ENCODE measurements at places on chromosomes 2 and 18.
A peak's percentile ranks its signal among the peaks of the same experiment; 100 is the strongest.

DNA sequence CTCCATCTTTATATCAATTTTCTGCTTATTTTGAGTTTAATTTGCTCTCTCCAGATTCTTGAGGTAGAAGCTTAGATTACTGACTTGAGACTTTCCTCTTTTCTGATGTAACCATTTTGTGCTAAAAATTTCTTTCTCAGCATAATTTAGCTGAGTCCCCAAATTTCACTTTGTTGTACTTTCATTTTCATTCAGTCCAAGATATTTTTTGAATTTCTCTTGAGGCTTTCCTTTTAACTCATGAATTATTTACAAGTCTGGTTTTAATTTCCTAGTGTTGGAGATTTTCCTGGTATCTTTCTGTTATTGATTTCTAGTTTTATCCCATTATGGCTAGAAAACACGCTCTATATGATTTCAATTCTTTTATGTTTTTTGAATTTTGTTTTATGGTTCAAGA is 144.7 kb upstream of the PGAP1 start:
- DNase-seq = no peak

- DNase-seq = no peak
These were observed 150.1 kb upstream of the DLGAP1 start for GRCh38 chr18:4605212-4605611.

GRCh38 chr2:3873899-3874298 is 170.5 kb downstream of the DCDC2C start:
- DNase-seq = no peak

- DNase-seq = no peak
These were observed 6.0 kb downstream of the SCG2 start for GRCh38 chr2:223596208-223596607.

GRCh38 chr2:196988639-196989038 is 62.1 kb upstream of the PGAP1 start:
- no peak for DNase-seq

GRCh38 chr2:19461504-19462255 is 103.3 kb upstream of the OSR1 start:
- no peak for DNase-seq

GRCh38 chr2:1969701-1970015 is 225.3 kb upstream of the PXDN start:
- no peak for DNase-seq

GRCh38 chr2:239192975-239193374 is 207.8 kb downstream of the HDAC4 start:
- no peak for DNase-seq

GRCh38 chr2:19347619-19348562 is 10.5 kb downstream of the OSR1 start:
- DNase-seq = peak; percentile 85

- peak; percentile 73 for DNase-seq
These were observed 226.0 kb downstream of the AGPS start for GRCh38 chr2:177618255-177619253.

DNA sequence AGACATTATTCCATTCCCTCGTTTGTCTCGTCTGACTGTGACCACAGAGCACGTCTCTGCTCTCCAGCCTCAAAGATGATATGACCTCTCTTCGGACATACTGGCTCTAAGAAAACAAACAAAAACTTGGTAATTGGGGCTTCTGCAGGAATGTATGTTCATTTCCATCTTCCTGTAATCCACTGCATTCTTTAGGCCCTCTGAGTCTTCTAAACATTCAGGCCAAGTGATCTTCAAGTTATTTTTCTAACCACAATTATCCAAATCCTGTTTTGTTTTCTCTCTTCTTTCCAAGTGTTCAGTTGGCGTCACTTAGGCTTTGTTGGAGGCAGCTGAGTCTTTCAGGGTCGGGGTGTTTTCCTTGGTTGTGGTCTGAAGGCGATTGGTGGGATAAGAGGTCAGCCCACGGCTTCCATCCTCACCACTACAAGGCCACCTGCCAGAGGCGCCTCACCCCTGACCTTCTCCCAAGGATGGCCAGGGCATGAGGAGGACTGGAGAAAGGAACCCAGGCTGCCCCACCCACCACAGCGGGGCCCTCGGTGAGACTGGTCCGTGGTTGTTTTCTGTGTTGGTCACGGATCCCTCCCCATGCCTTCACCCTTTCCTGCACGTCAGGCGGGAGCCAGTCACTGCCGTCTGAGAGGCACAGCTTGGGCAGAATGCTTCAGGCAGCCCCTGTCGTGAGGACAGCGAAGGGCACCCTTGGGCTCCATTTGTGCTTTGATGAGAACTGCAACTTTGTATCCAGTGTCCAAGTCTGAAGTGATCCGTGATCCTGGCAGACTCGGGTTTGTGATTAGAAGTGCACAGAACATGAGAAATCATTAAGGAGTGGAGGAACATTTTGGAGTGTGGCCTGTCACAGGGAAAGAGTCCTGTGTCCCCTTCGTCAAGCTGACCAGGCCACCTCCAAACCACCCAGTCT is 88.6 kb upstream of the FHL2 start:
- no peak for DNase-seq

DNA sequence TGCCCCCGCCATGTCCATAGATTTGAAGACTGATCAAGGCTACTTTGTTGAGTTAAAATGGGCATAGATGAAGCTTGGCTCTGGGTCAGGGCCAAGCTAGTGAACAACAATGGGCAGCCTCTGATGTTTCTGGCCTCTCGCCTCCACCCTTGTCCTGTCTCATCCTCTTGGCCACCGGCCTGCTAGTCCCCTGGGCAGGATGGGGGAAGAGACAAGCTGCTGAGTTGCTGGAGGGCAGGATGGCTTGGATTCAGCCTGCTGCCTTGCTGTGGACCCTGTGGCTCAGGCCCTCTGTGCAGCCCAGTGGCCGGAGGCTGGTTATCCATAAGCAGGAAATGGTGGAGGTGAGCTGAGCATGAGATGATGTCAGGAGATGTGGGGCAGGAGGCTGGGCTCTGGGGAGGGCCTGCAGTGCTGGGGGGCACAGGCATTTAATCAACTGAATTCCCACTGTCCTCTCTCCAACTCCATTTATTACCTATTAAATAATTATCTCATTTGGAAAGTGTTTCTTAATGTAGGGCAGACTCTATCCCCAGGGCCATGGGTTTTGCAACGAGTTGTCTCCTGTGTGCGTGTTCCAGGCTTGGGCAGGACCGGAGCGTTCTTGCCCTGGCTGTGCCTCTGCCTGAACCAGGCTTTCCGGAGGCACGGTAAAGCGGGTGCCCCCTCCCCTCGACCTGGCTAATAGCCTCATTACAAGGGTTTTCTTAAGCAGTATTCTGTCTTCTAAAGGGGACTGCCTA is 122.9 kb downstream of the GLI2 start:
- DNase-seq = no peak

DNA sequence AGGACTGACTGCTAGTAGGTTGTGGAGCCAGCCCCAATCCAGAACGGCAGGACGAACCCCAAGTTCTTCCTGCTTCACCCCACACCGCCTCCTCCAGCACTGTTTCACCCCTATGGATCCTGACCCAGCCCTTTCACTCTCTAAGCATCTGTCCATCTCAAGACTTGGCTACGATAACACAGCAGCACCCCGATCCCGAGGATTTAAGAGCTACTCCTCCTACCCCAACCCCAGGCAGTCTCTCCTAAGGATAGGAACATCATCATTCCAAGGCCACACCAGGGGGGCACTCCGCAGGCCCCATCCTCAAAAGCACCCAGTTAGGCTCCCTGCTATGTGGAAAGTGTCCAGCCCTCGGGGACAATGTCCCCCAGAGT is 645 bp downstream of the KCTD18 start:
- no peak for DNase-seq

DNA sequence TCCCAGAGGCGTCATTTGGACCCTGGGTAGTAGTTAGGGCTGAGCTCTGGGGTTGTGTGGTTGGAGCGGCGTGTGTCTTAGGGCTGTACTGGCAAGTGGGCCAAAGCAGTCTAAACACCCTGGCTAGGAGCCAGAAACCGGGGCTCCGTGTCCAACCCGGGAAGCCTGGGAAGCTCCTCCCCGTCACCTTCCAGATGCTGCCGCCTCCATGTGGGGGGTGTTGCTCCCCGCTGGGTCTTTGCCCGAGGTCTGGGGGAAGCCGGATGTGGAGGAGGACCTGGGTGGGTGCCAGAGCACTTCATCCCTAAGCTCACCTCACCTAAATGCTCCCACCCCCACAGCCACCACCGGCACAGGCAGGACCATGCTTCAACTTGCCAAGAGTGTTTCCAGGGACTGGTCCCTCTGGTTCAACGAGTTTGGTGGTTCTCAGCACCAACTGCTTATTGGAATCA is 25.4 kb downstream of the TET3 start:
- DNase-seq = no peak

- no peak for DNase-seq
These were observed 122.5 kb downstream of the PLA2R1 start for GRCh38 chr2:159939946-159940345.

GRCh38 chr2:199144036-199144435 is 313.7 kb downstream of the SATB2 start:
- DNase-seq = no peak

DNA sequence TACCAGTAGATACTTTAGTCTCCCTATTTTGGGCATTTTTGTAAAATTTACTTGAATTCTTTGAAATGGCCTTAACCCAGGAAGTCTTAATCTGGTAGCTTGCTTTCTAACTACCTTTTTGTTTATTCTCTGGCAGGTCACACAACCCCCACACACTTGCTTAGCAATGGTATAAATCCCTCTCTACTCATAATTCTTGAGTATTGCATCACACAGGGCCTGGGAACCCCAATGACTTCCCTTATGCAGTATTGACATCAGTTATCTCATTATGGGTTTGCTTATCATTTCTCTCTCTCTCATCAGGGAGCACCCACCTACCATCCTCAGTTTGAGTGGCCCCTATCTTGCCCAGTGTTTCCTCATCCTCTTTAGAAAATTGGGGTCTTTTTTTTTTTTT is 207.1 kb downstream of the KCNS3 start:
- no peak for DNase-seq

- no peak for DNase-seq
These were observed 67.2 kb downstream of the MCFD2 start for GRCh38 chr2:46848447-46848846.

GRCh38 chr2:135994281-135994680 is 8.9 kb upstream of the DARS1 start:
- DNase-seq = no peak

DNA sequence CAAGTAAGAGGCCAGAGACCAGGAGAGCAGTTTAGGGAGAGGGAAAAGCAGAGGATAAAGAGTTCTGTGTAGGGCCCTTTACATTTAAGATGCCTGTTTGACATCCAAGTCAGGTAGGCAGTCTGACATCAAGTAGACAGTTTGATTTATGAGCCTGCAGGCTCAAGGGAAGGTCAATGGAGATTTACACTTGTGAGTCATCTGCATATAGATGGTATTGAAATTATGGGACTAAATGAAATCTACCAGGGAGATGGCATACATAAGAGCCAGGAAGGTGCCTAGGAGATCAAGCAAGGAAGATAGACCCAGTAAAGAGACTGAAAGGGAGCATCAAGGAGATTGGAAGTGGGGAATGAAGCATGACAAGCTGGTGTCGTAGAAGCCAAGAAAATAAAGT is 212.4 kb upstream of the PKDCC start:
- no peak for DNase-seq

- DNase-seq = no peak
These were observed 963.4 kb upstream of the NRXN1 start for GRCh38 chr2:51995293-51995692.

GRCh38 chr18:10558243-10558966 is 32.6 kb downstream of the NAPG start:
- no peak for DNase-seq

GRCh38 chr2:210593166-210593565 is 36.8 kb downstream of the CPS1 start:
- DNase-seq = no peak

- no peak for DNase-seq
These were observed 5.3 kb downstream of the PLEKHH2 start for GRCh38 chr2:43642363-43642762.

- DNase-seq = no peak
These were observed 81.2 kb upstream of the TXNDC2 start for GRCh38 chr18:9804517-9805104.

- DNase-seq = no peak
These were observed 778.5 kb upstream of the FANCL start for GRCh38 chr2:59019566-59020159.

DNA sequence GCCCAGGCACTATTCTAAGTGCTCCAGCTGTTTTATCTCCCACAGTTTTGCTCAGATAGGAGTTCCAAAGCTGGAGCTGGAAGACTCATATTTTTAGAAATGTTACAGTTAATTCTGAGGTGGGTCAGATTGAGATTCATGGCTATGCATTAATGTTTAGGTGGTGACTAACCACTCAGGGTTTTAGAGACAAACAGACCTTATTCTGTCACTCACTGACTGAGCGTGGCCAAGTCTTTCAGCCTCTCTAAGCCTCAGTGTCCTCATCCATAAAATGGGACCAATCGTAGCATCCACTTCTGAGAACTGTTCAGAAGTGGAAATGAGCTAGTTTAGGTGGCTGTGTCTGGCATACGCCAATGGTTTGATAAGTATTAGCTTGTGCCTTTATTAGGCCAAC is 4.3 kb upstream of the CASP8 start:
- no peak for DNase-seq

DNA sequence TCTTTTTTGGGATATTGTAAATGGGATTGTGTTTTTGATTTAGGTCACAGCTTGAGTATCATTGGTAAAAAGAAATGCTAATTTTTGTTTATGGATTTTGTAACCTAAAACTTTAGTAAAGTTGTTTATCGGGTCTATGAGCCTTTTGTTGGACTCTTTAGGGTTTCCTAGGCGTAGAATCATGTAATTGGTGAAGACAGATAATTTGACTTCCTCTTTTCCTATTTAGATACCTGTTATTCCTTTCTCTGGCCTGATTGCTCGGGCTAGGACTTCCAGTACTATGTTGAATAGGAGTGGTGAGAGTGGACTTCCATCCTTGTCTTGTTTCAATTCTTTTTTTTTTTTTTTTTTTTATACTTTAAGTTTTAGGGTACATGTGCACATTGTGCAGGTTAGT is 149.0 kb downstream of the QPCT start:
- no peak for DNase-seq

GRCh38 chr2:188414869-188415753 is 123.4 kb downstream of the GULP1 start:
- no peak for DNase-seq

- no peak for DNase-seq
These were observed 157.2 kb upstream of the COPS8 start for GRCh38 chr2:236928380-236929037.

DNA sequence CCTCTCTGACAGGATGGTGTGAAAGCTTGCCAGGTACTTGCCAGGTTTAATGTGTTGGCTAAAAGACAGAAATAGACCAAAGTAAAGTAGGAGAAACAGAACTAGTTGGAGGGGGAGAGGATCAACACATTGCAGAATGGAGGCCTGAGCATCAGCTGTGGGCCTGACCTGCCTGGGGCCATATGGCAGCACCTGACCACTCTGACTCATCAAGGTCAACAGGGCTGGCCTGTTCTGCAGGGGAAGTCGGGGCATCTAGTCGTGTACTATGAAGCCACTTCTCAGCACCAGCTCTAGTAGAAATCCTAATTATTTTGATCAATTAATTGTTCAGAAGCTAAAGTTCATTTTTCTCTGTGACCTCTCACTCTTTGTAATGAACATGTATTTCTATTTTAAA is 35.8 kb upstream of the NOSTRIN start:
- DNase-seq = no peak
